ENCODE measurements at places on chromosomes 7 and 10. TPM values are rescaled to one million over a fixed set of nuclear protein-coding genes. Genes with fewer than 3 reads are reported as not detected.

Gene PTPRN2
- total RNA-seq = 3.4 TPM

Gene ZNF804B
- not detected for total RNA-seq

Gene KIN
- total RNA-seq = 2.9 TPM

Gene SPDYE11
- not detected for total RNA-seq

Gene CDNF
- 0.38 TPM for total RNA-seq

Gene TFEC
- 0.89 TPM for total RNA-seq

Gene PLAC9
- total RNA-seq = 3.7 TPM

Gene ZNRF2
- 5.0 TPM for total RNA-seq

Gene LMOD2
- not detected for total RNA-seq

Gene ABCA13
- not detected for total RNA-seq

Gene RELN
- 413 TPM for total RNA-seq

Gene INMT
- under 0.01 TPM for total RNA-seq

Gene EVX1
- total RNA-seq = not detected

Gene PAX2
- not detected for total RNA-seq

Gene FAM131B
- 0.13 TPM for total RNA-seq

Gene PIP
- total RNA-seq = not detected

Gene COA1
- 33.6 TPM for total RNA-seq

Gene NPY
- total RNA-seq = not detected

Gene MGAM2
- not detected for total RNA-seq

Gene TMEM130
- total RNA-seq = not detected

Gene PPP1R17
- total RNA-seq = not detected

Gene KNDC1
- not detected for total RNA-seq

Gene LBX1
- total RNA-seq = not detected

Gene NRG3
- 8.2 TPM for total RNA-seq

Gene NPY4R
- not detected for total RNA-seq

Gene MRLN
- not detected for total RNA-seq

Gene HDAC9
- total RNA-seq = 2.0 TPM

Gene PGAM2
- total RNA-seq = not detected

Gene VENTX
- total RNA-seq = not detected

Gene AGMO
- total RNA-seq = 0.51 TPM

Gene HOGA1
- 0.77 TPM for total RNA-seq
